ENCODE measurements at places on chromosomes 2 and 18.

DNA sequence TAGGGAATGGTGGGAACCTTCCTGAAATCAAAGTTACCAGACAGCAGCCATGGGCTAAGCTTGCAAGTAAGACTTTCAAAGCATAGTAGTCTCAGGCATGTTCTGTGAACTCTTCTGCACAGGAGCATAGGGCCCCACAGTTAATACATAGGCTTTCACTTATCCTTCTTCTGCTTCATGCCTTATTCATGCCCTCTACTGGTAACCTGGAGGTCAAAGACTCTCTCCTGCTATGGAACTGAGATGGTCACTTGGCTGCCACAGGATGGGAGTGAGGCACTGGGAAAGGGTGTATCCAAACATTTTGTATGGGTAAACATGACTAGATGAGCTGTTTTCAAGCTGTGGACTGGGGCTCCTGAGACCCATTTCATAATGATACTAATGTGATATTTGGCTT, 49.1 kb upstream of the ZNF638 start:
- no peak for DNase-seq

- no peak for DNase-seq
Measured at GRCh38 chr2:201413143-201413542, 38.1 kb downstream of the TRAK2 start.

- DNase-seq: no peak
Measured at GRCh38 chr18:64974391-64975125, 776.3 kb upstream of the CDH7 start.

DNA sequence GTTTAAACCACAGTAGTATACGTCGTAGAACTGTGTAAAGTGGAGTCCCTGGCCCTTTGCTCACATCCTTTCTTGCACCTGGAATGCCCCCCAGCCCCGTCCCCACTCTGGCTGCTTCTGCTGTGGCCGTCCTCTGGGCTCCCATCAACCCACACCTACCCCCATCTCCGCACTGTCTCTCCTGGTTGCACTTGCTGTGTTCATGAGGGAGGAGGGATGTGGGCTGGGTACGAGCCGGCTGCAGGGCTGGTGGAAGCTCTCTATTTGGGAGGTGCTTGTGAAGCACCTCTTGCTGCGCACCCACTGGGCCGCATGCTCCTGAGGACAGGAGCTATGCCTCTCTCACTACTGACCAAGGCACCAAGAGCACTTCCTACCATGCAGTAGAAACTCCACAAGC, 5.1 kb downstream of the OR6B3 start:
- DNase-seq: no peak

DNA sequence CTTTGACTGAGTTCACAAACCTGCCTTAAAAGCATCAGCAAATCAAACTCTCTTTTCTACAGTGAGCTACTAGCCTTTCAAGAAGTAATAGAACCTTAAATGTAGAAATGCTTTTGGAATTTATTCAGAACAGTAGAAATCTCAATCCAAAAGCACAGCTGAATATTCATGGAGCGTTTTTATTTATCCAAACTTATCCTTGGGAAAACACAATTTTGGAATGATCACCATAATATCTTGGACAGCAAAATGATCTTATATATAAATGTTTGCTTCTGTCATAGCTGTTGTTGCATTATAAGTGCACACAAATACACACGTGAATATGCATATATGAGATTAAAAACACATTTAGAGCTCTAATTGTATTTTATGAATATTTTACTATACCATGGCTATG, 747.3 kb upstream of the PIK3C3 start:
- no peak for DNase-seq

GRCh38 chr2:127485694-127486071, 40.6 kb downstream of the IWS1 start:
- no peak for DNase-seq

DNA sequence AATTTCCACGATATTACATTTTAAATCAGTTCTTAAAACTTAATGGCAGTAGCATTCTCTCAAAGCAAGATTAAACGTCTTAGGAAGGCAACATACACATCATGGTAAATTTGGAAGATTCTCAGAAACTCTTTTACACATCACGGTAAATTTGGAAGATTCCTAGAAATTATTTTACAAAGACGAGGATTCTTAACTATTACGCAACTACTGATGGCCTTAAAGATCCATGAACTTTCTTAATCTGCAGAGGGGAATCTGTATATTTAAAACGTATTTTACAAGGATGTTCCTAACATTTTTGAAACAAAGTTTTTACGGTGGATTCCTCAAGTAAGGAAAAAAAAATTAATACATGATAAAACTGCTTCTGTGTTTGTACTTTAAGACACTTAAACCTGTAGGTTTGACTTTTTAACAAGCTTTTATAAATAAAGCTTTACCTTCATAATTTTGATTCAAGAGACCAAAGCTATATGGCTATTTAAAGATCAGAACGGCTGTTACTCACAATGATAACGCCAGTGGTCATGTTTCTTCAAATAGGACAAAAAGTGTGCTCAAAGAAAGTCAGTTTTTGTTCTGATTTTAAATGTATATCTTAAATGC, 1.7 kb downstream of the ATF2 start:
- DNase-seq: no peak

GRCh38 chr2:238291550-238292281, 3.3 kb upstream of the PER2 start:
- no peak for DNase-seq

DNA sequence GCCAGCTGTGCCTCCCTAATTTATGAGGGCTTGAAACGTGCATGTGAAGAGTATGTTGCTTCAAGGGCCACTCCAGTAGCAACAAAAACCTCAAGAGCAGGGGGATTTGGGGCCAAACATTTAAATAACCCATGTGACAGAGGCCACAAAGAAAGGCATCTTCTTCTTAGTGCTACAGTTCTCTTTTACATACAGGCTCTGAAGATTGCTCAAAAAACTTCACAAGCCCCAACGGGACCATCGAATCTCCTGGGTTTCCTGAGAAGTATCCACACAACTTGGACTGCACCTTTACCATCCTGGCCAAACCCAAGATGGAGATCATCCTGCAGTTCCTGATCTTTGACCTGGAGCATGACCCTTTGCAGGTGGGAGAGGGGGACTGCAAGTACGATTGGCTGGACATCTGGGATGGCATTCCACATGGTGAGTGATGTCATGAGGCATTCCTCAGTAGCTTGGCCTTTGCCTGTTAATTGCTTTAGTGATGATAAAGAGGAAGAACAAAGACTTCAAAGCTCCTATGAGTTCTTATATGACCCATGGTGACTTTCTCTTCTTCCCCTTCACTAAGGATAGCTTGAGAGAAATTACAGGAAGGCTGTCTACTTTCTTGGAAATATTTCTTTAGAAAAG, 40.1 kb downstream of the NRP2 start:
- no peak for DNase-seq

DNA sequence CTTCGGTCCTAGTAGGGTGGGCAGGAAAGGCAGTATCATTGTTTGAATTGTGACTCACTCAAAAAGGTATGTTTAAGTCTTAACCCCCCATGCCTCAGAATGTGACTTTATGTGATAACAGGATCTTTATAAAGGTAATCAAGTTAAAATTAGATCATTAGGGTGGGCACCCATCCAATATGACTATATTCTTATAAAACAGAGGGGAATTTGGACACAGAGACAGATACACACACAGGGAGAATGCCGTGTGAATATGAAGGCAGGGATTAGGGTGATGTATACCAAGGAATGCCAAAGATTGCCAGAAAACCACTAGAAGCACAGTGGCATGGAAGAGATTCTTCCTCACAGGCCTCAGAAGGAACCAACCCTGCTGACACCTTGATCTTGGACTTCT, 281.8 kb downstream of the CLIP4 start:
- no peak for DNase-seq

DNA sequence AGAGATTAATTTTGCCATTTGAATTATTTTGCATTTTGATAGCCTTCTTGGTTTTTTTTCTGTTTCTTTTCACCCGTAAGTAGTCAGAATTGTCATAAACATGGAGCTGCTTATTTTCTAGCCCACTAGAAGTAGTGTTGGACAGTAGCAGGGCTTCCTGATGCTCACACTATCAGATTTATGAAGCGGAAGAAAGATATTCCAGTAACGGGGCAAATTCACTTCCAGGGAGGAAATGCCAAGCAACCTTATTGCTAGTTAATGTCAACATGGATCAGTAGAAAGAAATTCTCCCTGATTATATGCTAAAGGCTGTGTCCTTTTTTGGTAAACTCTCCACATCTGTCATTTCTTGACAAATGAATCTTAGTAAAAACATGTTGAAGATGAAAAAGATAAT, 19.2 kb upstream of the ADAM23 start:
- DNase-seq: no peak

- no peak for DNase-seq
Measured at GRCh38 chr2:12929758-12930157, 213.0 kb downstream of the TRIB2 start.

GRCh38 chr18:38883111-38883510, 1317.5 kb upstream of the CELF4 start:
- no peak for DNase-seq

- no peak for DNase-seq
Measured at GRCh38 chr2:231672617-231673347, 35.5 kb upstream of the PTMA start.

DNA sequence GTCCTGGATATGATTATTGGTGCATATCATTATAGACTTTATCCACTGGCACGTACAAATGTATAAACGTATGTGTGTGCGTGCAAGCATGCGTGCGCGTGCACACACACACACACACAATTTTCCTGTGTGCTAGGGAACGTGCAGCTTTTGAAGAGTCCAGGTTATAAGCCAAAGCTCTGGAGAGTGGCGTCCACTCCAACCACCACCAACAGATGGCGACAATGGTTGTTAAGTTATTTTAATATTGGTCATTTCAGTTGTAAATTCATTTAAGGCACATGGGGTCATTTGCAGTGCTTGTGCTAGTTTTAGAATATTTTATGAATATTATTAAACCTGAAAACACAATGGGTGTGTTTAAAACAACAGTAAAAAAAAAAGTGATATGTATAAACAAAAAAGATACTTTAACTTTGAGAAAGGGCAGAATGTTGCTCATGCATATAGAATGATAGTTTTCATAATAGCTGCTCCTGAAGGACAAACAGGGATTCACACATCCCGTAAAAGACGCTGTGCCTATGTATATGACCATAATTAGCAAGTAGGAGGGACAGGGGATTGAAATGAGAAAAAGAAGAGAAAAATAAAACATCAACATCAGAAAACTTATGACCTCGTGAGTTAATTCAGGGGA, 124.2 kb upstream of the ITGB6 start:
- DNase-seq: peak; percentile 18

GRCh38 chr18:23968638-23969604, 45.6 kb upstream of the TTC39C start:
- no peak for DNase-seq

DNA sequence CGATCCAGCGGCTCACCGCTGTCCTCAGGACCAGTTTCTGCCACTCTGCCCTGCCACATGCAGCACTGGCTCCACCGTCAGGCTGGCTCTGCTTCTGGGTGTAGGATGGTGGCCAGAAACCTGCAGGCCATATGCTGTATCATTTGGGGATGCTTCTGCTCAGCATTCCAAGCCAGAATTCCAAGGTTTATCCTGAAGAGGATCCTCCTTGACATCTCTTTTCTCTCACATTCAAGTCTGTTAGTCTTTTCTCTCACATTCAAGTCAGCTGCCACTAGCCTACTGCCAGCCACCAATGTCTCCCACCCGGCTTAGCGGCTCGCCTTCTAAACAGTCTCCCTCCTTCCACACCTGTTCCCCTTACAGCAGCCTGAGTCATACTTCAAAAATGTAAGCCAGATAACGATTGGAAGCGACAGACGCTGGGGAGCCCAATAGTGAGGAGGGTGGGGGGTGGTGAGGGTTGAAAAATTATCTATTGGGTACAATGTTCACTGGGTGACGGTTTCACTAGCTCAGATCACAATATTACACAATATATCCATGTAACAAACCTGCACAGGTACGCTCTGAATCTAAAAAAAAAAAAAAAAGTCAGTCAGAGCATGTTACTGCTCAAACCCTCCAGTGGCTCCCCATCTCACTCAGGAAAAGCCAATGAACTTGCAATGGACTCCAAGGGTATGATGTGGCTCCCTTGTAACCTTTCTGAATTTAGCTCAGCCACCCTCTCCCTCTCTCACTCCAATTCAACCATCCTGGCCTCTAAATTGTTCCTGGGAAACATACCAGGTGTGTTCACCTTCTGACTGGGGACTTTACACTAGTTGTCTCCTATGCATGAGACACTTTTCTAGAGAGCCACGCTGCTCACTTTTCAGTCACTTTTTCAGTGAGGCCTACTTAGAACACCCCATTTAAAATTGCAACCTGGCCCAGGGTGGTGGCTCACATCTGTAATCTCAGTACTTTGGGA, 38.8 kb upstream of the SP3 start:
- DNase-seq: no peak

- no peak for DNase-seq
Measured at GRCh38 chr2:78676921-78677696, 348.4 kb upstream of the REG3G start.

GRCh38 chr2:234724850-234725249, 227.0 kb upstream of the SH3BP4 start:
- no peak for DNase-seq

- no peak for DNase-seq
Measured at GRCh38 chr2:162022290-162022945, 51.6 kb downstream of the DPP4 start.

GRCh38 chr18:49021076-49021432, 70.3 kb upstream of the SMAD7 start:
- no peak for DNase-seq

GRCh38 chr2:763766-764525, 86.7 kb upstream of the TMEM18 start:
- no peak for DNase-seq

GRCh38 chr2:169091256-169091655, 21.9 kb downstream of the DHRS9 start:
- no peak for DNase-seq

- no peak for DNase-seq
Measured at GRCh38 chr2:25098056-25098455, 56.2 kb downstream of the EFR3B start.

DNA sequence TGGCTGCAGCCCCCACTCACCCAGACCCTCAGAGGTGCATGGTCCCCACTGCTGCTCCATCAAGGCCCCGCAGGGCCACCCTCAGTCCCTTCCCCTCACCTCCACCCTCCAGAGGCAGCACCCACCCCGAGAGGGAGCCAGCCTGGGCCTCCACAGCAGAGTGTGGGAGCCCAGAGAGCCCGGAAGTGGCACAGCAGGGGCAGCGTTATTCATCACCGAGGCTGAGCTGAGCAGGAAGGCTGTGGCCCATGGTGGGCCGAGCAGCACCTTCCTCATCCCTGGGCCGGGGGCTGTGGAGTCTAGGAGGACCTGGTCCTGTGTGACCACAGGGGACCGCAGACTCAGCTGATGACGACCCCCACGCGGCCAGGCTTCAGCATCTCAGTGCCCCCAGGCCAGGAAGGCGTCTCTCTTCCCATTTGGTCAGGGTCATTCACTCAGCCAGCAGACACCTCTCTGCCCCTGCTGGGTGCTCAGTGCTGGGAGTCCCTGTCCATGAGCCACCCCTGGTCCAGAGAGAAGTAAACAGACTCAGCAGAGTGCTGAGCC, 258.1 kb downstream of the ATAD2B start:
- DNase-seq: no peak

- DNase-seq: no peak
Measured at GRCh38 chr2:118176601-118177000, 88.3 kb downstream of the INSIG2 start.

Measured in NCI-H1092 (cell line).